ENCODE measurements at places on chromosomes 3 and 15.

DNA sequence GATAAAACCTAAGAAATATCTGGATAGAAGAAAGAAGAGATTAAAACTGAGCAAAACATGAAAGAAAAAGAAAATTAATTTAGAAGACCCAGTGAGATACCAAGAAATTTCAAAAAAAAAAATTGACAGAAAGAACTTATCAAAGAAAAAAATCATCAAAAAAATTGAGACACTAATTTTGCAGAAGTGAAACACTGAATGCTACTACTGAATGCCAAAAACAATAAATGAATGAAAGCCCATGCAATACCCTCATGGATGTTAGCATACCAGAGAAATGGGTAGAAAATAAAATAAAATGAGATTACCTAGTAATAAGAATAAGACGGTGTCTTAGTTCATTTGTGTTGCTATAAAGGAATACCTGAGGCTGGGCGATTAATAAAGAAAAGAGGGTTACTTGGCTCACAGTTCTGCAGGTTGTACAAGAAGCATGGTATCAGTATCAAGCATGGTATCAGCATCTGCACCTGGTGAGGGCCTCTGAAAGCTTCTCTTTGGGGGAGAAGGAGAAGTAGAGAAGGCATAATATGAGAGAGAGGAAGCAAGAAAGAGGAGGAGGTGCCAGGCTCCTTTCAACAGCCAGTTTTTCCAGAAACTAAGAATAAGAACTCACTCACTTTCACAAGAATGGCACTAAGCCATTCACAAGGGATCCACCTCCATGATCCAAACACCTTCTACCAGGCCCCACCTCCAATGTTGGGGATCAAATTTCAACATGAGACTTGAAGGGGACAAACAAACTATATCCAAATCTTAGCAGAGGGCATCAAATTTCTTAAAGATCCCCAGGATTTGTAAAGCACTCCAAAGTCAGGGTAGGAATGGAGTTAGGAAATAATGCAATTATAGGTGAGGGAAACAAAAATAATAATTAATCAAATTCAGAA lies 73.2 kb downstream of the BTLA start:
- no peak for DNase-seq

DNA sequence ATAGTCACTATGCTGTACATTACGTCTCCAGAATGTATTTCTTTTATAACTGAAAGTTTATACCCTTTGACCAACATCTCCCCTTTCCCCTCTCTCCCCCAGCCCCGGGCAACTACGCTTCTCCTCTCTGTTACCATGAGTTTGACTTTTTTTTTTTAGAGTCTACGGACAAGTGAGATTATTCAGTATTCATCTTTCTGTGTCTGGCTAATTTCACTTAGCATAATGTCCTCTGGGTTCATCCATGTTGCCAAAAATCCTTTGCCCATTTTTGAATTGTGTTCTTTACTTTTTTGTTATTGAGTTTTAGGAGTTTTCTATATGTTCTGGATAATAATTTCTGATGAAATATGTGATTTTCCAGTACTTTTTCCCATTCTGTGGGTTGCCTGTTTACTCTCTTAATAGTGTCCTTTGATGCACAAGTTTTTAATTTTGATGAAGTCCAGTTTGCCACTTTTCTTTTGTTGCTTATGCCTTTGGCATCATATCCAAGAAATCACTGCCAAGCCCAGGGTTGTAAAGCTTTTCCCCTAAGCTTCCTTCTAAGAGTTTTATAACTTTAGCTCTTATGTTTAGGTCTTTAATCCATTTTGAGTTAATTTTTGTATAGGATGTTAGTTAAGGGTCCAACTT lies 126.7 kb upstream of the NSMCE3 start:
- no peak for DNase-seq

DNA sequence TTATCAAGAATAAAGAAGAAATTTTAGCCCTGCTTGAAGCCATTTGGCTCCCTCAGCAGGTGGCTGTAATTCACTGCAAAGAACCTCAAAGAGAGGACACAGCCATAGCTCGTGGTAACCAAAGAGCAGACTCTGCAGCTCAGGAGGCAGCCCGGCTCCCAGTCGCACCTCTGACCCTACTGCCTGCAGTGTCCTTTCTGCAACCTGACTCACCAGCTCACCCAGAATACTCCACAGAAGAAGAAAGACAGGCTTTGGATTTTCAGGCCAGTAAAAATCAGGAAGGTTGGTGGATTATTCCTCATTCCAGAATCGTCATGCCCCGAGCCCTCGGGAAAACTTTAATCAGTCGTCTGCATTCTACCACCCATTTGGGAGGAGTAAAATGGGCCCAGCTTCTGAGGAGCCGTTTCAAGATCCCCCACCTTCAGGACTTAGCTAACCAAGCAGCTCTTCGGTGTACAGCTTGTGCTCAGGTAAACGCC lies 38.6 kb downstream of the ZBTB11 start:
- no peak for DNase-seq

DNA sequence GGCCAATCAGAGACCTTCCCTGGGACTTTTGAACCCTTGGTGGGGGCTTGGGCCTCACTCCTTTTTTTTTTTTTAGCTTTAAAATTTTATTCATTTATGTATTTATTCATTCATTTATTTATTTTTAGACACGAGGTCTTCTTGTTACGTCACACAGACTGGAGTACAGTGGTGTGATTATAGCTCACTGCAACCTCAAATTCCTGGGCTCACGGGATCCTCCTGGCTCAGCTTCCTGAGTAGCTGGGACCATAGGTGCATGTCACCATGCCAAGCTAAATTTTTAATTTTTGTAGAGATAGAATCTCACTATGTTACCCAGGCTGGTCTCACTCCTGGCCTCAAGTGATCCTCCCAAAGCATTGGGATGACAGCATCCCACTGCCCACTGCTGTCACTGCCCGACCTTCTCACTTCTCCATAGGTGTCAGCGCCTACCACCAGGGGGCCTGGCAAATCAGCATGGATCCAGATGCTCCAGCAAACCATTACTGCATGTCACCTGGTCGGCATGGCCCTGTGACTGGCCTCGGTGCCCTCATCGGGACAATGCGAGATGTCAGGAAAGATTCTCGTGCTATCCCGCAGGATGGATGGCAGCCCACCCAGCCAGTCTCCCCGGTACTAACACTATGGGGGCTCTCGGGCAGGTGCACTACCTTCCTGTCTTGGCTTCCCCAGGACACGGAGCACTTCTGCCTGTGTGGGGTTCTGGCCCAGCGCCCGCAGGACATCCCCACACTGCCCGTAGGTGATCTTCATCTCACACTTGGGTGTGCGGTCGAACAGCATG lies 3.0 kb downstream of the MYL3 start:
- no peak for DNase-seq

- DNase-seq, result no peak
These were observed 86.3 kb downstream of the SH3GL3 start for GRCh38 chr15:83533410-83533962.

DNA sequence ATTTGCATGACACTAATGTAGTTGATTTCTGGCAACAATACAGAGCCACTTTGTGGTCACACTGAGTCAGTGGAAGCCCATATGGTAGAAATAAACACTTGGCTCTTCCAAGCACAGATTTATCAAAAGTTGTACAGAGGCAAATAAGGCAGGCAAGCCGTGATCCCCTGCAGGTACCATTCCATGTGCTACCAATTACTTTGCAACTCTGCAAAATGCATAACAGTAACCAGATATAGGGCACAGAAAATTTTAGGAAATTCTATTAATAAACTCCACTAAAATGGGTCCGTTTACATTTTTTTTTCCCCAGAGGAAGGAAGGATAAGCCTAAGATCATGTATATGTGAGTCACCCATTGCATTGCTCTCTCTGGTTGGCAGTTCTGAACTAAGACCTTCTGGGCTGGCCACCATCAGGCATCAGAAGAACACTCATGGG lies 103.1 kb upstream of the PTX3 start:
- DNase-seq, result no peak

- DNase-seq, result peak; percentile 71
These were observed 242.8 kb upstream of the UBE2E2 start for GRCh38 chr3:22960105-22960984.

DNA sequence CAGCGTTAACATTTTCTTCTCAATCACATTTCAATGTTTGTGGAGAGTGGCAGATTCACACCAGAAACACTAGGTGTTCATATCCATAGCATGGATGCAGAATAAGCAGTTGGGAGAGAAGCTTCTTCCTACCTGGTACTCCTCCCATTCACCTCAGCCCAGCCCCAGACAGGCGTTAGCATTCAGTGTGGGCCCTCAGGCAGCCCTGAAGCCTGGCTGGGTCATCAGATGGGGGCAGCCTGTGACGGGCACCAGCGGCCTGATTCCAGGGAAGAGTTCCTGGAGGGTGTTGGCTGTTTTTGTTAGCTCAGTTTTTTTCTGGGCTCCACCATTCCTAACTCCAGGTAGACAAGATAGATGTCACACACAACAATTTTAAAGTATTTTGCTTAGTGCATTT lies 31.1 kb downstream of the APH1B start:
- DNase-seq, result no peak

GRCh38 chr3:142251951-142252350 lies 26.6 kb upstream of the GK5 start:
- no peak for DNase-seq

GRCh38 chr3:15634671-15635070 lies 33.1 kb downstream of the BTD start:
- no peak for DNase-seq

DNA sequence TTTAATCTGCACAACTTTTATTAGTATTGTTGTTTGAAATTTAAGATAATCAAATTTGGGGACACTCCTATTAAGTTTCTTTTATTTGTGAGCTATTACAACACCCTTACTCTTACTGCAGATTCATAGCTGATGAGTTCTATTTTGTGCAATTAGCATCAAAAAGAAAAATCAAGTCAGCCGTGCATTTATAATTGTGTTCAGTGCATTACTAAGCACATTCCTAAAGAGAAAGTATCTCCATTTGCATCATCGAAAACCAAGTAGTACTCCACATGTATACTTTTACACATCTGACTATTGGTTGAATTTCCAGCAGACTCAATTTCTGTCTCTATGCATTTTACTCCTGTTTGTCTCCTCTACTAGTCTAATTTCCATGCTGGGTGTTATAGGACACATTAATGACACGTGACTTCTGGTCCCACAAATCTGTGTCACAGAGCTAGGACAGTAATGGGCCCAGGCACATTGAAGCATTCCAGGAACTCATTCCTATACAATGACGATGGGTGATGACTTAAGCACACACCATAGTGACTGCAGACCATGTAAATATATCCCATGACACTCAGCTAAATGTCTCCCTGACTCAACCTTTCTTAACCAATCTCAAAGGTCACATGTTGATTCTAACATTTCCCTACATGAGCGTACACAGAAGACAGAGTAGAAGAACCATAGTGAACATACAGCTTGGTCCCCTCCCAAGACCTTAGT lies 477.5 kb downstream of the LPP start:
- no peak for DNase-seq

- DNase-seq, result no peak
These were observed 75.1 kb downstream of the VGLL4 start for GRCh38 chr3:11568503-11569155.

GRCh38 chr15:74610302-74610951 lies 5.2 kb upstream of the CLK3 start:
- no peak for DNase-seq

- no peak for DNase-seq
These were observed 32.5 kb upstream of the CORO2B start for GRCh38 chr15:68546318-68546717.

DNA sequence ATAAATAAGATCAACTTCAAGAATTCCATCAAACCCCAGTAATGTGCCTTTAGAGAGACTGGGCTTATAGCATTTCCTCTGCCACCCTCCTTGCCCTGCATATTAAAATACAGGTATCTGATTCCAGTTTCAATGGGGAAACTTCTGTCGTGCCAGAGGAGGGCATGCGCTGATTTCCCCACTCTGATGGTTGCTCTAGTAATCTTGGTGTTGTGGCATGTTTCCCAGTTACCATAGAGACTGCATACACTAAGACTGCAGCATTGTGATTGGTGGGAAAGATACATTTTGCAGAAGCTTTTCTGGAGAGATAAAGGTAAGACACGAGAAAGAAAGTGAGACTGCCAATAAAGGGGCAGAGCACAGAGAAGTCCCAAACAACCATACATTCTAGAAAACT lies 225.6 kb downstream of the TIGIT start:
- DNase-seq, result no peak

DNA sequence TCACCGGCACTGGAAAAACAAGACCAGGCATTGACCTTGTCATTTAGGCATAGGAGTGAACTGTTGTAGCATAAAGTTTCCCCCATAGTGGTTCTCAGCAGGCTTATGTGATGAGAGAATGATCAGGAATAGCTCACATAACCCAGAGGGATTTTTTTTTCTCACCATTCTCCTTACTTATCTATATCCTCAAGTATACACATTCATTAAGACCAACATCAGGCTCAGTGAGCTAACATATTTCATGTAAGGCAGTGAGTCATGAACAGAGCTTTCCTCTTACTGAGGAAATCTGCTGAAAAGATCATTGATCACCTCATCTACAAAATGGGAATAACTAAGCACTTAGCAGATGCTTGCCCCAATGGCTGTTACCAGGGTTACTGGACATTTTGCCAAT lies 396.6 kb upstream of the TMCO5A start:
- no peak for DNase-seq

GRCh38 chr15:73074241-73074640 lies 22.0 kb downstream of the NEO1 start:
- DNase-seq, result no peak

- no peak for DNase-seq
These were observed 115.7 kb downstream of the PDZRN3 start for GRCh38 chr3:73509066-73509465.

- no peak for DNase-seq
These were observed 55.4 kb upstream of the PIAS1 start for GRCh38 chr15:67998599-67999133.

GRCh38 chr15:35246451-35246850 lies 161.4 kb upstream of the NANOGP8 start:
- DNase-seq, result no peak

- DNase-seq, result no peak
These were observed 5.7 kb downstream of the STIMATE start for GRCh38 chr3:52891615-52892081.

DNA sequence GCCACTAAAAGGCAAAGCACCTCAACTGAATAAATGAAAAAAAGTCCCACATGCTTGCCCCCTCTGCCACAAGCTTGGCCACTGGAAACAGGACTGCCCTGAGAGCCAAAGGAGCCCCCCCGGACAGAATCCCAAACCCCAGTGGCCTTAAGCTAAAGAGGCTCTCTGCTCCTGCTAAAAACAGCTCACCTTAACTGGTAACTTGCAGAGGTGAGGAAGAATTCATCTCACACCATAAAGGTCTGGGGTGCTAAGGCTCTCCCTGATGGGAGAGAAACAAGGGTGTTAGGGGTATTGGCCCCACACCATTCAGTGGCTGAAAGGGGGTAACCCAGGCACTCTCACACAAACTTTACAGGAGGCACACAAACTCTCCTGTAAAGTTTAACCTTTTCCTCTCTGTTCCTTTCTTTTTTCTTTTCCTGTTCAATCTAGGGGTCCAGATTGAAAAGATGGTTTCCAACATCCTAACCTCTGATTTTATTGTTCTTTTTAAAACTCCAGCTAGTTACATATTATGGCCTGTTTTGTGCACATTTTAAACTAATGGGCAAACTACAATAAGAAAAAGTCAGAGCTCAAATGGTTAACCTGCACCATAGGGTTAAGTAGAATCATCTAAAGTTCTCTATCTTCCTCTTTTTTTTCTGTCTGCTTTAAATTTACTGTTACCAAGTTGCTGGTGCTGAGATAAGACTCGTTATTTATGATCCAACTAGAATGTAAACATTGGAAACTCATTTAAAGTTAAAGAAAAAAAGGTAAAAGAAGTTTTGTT lies 19.9 kb downstream of the TRANK1 start:
- no peak for DNase-seq

- DNase-seq, result no peak
These were observed 27.9 kb downstream of the FBXO45 start for GRCh38 chr3:196596355-196596754.

Data from NCI-H2029 (cell line).